ENCODE measurements at places on chromosomes 11 and 22.

- DNase-seq, result no peak
These were observed 48.6 kb downstream of the ELFN2 start for GRCh38 chr22:37378642-37379058.

DNA sequence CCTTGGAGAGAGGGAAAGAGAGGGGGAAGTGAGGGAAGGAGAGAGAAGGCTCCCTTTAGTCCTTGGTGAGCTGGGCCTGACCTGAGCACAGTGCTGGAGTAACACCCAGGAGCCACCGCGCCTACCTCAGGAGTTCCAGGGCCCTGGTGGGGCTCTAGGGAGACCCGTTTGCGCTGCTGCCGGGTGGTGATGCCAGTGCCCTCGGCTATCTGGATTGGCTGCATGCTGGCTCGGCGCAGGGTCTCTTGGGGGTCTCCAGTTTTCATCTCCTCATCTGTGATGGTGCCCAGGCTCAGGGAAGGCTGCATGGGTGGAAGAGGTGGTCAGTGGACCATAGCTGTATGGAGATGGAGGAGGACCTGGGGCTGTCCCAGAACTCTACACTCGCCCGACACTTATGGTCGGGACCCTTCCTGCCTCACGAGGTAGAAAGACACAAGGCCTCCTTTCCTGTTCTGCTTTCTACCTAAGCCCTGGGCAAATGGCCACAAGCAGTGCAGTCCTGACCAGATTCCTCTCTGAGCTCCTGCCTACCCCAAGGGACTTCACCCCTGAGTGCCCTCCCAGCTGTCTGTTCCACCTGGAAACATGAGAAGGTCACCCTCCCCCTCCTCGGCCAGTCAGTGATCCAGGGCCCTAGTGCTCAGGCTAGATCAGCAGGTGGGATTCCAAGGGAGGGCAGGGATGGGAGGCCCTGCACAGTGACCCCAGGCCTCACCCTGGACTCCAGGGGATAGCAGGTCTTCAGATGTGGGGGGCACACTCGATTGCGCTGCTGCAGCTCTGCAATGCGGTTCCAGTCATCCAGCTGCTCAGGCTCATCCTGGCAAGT is 6.0 kb downstream of the IL18BP start:
- DNase-seq, result no peak

GRCh38 chr11:40125054-40125453 is 1334.4 kb downstream of the LRRC4C start:
- DNase-seq, result no peak

DNA sequence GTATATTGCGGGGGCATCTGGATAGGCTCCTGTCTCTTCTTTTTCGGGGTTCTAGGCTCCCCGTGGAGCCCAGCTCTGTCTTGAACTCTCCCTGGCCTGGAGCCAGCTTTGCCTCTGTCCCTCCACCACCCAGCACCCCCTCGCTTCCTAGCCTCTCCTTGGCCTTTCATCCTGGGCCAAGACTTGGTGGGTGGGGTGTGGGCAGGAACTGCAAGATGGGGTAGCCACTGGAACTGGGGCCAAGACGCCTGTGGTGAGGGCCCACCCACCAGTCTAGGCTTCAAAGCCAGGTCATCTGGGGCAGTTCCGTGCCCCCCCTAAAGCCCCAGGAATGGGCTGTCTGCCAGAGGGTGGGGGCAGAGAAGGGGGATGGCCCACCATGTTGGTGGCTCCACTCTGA is 1.7 kb upstream of the CRYBB1 start:
- DNase-seq, result no peak

DNA sequence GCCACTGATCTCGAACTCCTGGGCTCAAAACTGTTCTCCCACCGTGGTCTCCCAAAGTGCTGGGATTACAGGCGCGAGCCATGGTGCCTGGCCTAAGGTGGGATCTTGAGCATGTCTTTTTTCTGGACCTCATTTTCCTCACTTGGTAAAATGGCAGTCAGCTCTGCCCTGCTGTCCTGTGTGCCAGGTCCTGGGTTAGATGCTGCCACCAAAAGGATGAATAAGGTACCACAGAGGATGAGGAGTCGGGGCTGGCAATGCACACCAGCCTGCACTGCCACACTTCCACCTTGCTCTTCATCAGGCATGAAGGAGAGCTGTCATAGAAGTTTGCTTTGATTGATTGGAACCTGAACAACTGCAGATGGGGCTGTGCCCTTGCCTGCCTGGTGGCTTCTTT is 32.3 kb downstream of the ACO2 start:
- DNase-seq, result no peak

DNA sequence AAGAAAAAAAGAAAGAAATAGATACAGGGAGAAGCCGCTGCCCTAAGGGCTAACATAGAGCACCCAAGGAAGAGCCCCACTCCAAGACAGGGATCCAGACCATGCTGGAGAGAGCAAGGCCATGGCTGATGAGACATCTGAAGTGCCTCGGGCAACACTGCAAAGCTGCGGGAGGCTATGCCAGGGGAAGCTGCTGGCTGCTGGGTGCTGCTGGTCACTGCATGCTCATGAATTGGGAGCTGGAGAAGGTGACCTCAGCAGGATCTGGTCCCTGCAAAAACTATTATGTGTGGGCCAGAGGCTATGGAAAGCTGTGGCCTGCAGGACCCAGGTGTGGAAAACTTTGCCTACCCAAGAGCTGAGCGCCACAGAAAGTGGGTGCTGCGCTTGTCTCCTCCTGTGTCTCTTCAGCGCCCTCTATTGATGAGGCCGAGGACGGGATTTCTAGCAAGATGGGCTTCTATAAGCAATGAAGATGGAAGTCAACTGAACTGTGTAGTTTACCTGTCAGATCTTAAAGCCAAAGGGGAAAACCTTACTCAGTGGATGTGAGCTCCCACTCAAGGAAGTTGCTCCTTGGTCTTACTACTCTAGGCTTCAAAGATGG is 17.3 kb upstream of the SLC29A2 start:
- DNase-seq, result peak; percentile 62

DNA sequence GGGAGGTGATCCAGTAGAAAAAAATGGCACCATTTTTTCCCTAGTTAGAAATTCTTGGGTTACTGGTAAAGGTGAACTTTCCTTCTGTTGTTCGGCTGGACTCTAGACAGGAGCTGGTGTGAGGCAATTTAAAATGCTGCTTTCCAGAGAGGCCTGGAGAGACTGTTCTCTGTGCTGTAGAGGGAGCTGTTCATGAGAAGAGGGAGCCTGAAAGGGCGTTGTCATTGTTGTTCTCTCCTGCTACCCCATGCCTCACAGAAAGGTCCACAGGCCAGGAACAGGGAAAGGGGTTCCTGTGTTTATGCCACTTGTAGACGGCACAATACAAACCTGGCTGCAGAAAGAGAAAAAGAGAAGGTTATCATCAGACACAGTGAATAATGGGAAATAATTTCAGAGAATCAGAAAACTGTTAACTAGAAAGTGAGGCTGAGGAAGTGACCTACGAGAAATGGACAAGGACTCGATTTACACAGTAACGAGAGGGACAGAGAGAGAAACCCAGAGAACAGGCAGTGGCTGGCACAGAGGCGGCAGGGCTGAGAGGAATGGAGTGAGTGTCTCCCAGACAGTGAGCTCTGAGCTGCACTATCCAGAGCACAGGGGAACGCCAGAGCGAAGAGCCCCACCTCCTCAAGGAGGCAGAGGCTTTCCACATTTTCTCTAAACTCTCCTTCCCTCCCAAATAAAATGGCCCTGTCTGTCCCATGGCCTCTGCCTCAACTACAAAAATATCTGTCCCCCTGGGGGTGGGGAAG is 109.2 kb downstream of the RRM1 start:
- DNase-seq, result no peak

DNA sequence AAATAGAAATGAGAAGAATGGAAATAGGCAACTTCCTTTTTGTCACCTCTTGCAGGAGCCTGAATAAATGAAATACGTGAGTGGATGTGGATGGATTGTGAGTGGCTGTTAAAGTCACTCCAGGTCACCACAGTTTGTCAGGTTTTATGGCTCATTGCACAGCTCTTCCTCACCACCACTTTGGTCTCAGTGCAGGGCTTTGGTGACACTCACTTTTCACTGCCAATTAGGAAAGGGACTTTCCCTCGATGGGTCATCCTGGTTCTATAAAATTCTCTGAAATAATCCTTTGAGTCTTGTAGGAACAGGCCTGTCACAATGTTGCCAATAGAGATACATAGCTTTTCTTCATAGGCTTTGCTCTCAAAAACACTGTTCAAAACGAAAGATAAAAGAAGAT is 172.4 kb upstream of the C11orf87 start:
- DNase-seq, result no peak
